ENCODE measurements at places on chromosomes 16 and 17.

- peak overlapping the region; percentile 30 for H3K27ac ChIP-seq
- no peaks in the 10 kb centered on the region for H3K36me3 ChIP-seq
- DNase-seq, result peak; percentile 31
- H3K27me3 ChIP-seq, result no peaks in the 10 kb centered on the region
- H3K4me3 ChIP-seq, result no peak overlapping the region
These were observed 101.1 kb downstream of the CMIP start for GRCh38 chr16:81545470-81546250.

GRCh38 chr17:62882284-62882683 lies 74.2 kb upstream of the MARCHF10 start:
- no peak overlapping the region for H3K27ac ChIP-seq
- no peak overlapping the region for H3K4me3 ChIP-seq
- DNase-seq, result no peak

DNA sequence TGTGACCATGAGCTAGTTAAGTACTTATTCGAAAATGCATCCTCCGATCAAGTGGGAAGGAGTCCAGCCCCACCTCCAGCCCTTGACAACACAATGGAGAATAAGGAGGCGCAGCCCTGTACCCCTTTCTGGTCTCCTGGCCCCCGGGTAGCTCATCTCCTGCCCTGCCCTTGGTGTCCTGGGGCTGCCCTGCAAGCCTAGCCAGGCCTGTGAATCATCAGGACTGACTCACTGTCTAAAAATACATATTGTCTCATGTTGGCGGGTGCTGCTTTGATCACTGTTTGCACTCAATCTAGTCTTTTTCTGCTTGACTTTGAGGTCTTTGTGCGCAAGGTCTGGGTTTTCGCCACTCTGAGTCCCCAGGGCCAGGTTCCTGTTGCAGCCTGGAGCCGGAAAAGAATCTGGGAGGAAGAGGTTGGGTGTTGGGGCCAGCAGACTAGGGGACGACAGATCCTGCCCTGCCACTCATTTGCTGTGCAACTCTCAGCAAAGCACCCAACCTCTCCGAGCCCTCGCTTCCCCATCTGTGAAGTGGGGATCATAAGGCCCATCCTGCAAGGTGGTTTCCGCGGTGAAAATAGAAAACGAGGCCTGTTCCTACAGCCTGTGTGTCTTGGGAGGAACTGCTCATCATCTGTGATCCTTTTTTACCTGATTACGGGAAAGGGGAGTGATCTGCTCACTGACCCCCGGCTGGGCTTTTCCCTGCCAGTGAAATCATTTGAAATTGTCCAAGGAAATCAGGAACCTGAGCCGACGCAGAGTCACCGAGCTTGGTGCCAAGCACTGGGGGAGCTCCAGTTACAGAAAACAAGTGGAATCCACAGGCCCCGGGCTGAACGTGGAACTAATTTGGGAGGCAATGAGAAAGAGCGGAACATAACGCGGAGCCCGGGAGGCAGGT lies 230.4 kb downstream of the PARN start:
- DNase-seq, result peak; percentile 9
- H3K36me3 ChIP-seq, result no peaks in the 10 kb centered on the region
- H3K4me3 ChIP-seq, result no peak overlapping the region
- no peaks in the 10 kb centered on the region for H3K4me1 ChIP-seq
- H3K27me3 ChIP-seq, result no peaks in the 10 kb centered on the region

DNA sequence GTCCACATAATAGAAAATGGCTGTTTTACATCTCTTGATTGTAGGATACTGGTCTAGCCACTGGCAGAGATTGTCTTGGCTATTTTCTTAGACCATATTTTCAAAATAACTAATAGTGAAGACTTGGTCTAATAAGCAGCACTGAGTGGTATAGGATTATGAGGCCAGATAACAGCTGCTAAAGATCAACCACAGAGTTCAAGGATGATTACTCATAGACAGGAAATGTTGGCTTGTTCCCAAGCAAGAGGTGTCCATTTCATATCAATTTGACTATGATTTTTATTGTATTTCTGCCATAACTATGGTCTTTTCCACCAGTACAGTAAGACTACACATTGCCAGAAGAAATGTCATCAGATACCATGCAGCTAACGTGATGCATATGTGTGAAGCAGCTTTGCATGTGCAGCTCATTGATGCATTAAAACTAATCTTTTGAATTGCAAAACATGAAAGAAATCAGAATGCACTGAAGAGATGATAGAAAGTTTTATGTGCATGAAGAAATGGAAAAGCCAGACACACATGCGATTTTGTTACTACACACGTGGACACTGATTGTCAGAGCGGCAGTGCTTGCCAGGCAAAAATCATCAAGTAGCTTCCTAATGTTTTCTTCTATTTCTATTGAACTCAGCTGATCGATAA lies 693.3 kb downstream of the CDH11 start:
- H3K4me1 ChIP-seq, result no peaks in the 10 kb centered on the region
- no peak for DNase-seq
- no peak overlapping the region for H3K4me3 ChIP-seq
- no peak overlapping the region for H3K27ac ChIP-seq

- no peak for DNase-seq
- H3K27ac ChIP-seq, result no peak overlapping the region
- no peaks in the 10 kb centered on the region for H3K27me3 ChIP-seq
- no peak overlapping the region for H3K4me3 ChIP-seq
- peaks cover 5% of the 10 kb centered on the region for H3K4me1 ChIP-seq
These were observed 22.5 kb downstream of the HMOX2 start for GRCh38 chr16:4498546-4499195.

GRCh38 chr17:66401364-66401763 lies 99.0 kb downstream of the PRKCA start:
- peaks cover 33% of the 10 kb centered on the region for H3K4me1 ChIP-seq
- H3K27ac ChIP-seq, result no peak overlapping the region
- H3K36me3 ChIP-seq, result no peaks in the 10 kb centered on the region
- DNase-seq, result no peak

DNA sequence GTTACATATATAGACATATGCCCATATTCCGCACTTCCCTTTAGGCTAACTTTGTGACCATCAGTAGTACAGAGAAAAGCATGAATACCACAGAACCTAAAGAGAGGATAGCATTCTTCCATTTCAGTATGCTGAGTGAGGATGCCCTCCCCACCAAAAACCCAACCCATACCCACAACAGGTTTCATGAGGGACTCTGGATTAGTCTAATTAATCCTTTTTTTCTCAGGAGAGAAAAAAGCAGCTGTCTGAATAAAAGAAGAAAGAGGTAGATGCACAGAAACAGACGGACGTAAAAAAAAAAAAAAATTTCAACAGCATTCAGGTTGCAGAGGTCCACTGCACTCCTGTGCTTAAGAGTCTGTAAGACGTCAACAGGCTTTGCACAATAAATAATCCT lies 6.7 kb downstream of the MMD start:
- H3K36me3 ChIP-seq, result peaks cover 14% of the 10 kb centered on the region
- H3K27ac ChIP-seq, result no peak overlapping the region
- DNase-seq, result no peak

- H3K36me3 ChIP-seq, result no peaks in the 10 kb centered on the region
- no peaks in the 10 kb centered on the region for H3K4me1 ChIP-seq
- H3K4me3 ChIP-seq, result no peak overlapping the region
- no peaks in the 10 kb centered on the region for H3K27me3 ChIP-seq
These were observed 396.3 kb downstream of the SLC39A11 start for GRCh38 chr17:72696156-72696555.

DNA sequence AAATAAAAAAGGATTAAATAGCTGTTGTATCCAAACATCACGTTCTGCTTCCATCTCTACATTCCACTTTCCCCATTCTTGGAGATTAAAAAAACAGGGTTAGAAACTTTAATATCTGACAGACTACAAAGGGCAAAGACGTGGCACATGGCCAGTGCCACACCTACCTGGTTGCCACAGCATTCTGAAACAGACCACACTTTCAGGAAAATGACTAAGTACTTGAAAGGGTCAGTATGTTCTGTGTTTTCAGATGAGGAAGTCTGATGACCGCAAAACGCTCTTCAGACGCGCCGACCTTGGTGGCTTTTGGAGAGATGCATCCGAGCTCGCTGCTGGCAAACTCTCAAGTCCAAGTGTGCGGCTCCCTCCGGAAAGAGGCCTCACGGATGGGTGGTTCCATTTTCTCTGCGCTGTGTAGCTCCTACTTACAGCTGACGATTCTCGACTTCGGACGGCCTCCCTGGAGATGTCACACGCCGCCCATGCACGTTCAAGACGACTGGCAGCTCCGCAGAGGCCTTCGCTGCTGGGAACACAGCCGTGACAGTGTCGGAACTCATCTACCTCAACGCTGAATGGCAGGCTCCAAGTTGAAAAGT lies 15.5 kb downstream of the MAP1LC3B start:
- H3K4me3 ChIP-seq, result no peak overlapping the region
- H3K27ac ChIP-seq, result no peak overlapping the region
- H3K4me1 ChIP-seq, result no peaks in the 10 kb centered on the region
- H3K27me3 ChIP-seq, result no peaks in the 10 kb centered on the region
- H3K36me3 ChIP-seq, result peaks cover 5% of the 10 kb centered on the region

- H3K4me1 ChIP-seq, result no peaks in the 10 kb centered on the region
- H3K36me3 ChIP-seq, result no peaks in the 10 kb centered on the region
- H3K27ac ChIP-seq, result no peak overlapping the region
- no peak overlapping the region for H3K4me3 ChIP-seq
These were observed 108.1 kb downstream of the STX8 start for GRCh38 chr17:9467518-9467917.

GRCh38 chr16:87453326-87453725 lies 39.5 kb downstream of the ZCCHC14 start:
- no peaks in the 10 kb centered on the region for H3K27me3 ChIP-seq
- no peak overlapping the region for H3K4me3 ChIP-seq
- H3K4me1 ChIP-seq, result no peaks in the 10 kb centered on the region
- no peak for DNase-seq

DNA sequence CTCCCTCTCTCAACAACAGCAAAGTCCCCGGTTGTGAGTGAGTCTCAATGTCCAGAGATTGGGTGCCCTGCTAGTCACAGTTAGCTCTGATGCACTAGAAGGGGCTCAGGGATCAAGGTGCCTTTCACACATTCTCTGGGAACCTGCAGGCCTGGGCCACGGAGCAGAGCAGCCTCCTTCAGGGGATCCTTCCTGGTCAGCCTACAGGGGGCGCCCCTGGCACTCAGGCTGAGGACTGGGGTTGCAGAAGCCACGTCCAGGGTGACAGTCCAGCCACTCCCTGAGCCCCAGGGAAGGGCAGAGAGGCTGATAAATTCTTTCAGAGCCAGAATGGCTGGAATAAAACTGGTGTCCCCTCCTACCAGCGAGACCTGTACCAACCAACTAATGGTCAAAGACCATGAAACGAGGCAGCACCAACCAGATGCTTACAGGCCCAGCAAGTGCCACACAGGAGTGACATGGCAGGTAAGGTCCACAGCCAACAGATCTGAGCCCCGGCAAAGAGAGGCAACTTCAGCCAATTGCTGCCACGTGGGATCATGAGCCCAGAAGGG lies 43.5 kb downstream of the ST3GAL2 start:
- peak; percentile 90 for DNase-seq
- H3K4me3 ChIP-seq, result no peak overlapping the region
- peaks cover 6% of the 10 kb centered on the region for H3K36me3 ChIP-seq
- no peak overlapping the region for H3K27ac ChIP-seq
- H3K27me3 ChIP-seq, result no peaks in the 10 kb centered on the region
- no peaks in the 10 kb centered on the region for H3K4me1 ChIP-seq

GRCh38 chr16:3076577-3076976 lies 11.1 kb downstream of the IL32 start:
- no peak overlapping the region for H3K27ac ChIP-seq
- H3K4me3 ChIP-seq, result no peak overlapping the region
- H3K36me3 ChIP-seq, result no peaks in the 10 kb centered on the region
- no peak for DNase-seq
- peaks cover 9% of the 10 kb centered on the region for H3K4me1 ChIP-seq

- H3K36me3 ChIP-seq, result no peaks in the 10 kb centered on the region
- no peaks in the 10 kb centered on the region for H3K27me3 ChIP-seq
These were observed 4.2 kb downstream of the C16orf90 start for GRCh38 chr16:3490911-3491629.

DNA sequence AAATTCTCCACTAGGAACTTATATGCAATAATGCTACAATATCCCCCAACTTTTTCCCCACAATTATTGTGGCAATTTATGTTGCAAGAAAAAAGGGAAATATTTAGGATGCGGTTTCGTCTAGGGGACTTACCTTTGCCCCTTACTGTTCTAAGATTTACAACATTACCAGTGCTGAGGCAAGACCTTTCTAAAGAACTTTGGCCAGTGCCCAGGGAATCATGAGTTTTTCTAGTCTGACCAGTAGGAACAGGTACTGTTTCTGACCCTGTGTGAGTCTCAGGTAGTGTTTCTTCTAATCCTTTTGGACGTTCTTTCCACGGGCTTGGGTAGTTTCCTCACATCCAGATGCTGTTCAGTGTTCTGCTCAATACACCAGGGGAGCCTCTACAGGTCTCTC lies 373.7 kb downstream of the HAPSTR1 start:
- H3K27ac ChIP-seq, result no peak overlapping the region
- DNase-seq, result no peak
- no peaks in the 10 kb centered on the region for H3K27me3 ChIP-seq
- H3K4me1 ChIP-seq, result peaks cover 2% of the 10 kb centered on the region
- no peak overlapping the region for H3K4me3 ChIP-seq
- H3K36me3 ChIP-seq, result no peaks in the 10 kb centered on the region

GRCh38 chr17:36485805-36486203 lies 677 bp upstream of the ZNHIT3 start:
- H3K27ac ChIP-seq, result no peak overlapping the region
- H3K36me3 ChIP-seq, result no peaks in the 10 kb centered on the region
- H3K4me1 ChIP-seq, result peaks cover 5% of the 10 kb centered on the region
- DNase-seq, result peak; percentile 65

- no peaks in the 10 kb centered on the region for H3K36me3 ChIP-seq
- no peak for DNase-seq
- no peak overlapping the region for H3K4me3 ChIP-seq
- no peak overlapping the region for H3K27ac ChIP-seq
These were observed 24.9 kb downstream of the MRTFB start for GRCh38 chr16:14095883-14096551.

GRCh38 chr17:1024076-1024475 lies 27.1 kb downstream of the TIMM22 start:
- H3K36me3 ChIP-seq, result no peaks in the 10 kb centered on the region
- H3K4me3 ChIP-seq, result no peak overlapping the region
- no peaks in the 10 kb centered on the region for H3K27me3 ChIP-seq

DNA sequence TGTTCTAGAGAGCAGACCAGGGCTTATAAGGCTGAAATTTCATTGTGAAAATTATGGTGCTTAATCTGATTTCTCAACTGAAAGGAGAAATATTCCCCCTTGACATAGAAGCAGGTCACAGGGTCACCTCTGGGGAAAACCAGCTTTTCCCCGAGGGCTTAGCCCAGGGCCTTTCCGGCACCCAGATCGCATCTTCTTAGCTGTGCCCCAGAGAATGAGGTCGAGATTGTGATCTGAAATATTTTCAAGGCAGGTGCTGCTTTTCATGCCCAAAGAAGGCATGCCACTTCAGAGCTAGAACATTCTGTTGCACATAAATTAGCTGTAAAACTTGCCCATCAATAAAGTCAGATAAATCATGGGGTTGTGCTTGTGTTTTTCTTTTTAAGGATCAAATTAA lies 25.4 kb upstream of the ARHGAP17 start:
- H3K4me1 ChIP-seq, result no peaks in the 10 kb centered on the region
- no peak overlapping the region for H3K27ac ChIP-seq
- H3K36me3 ChIP-seq, result no peaks in the 10 kb centered on the region
- no peak overlapping the region for H3K4me3 ChIP-seq
